ENCODE measurements at places on chromosomes 4 and X.

- no peak overlapping the region for H3K4me3 ChIP-seq
- no peak overlapping the region for H3K27ac ChIP-seq
- no peaks in the 10 kb centered on the region for H3K4me1 ChIP-seq
- H3K27me3 ChIP-seq, result no peaks in the 10 kb centered on the region
- no peaks in the 10 kb centered on the region for H3K36me3 ChIP-seq
Observed at GRCh38 chr4:96173756-96174155, 333.9 kb downstream of the PDHA2 start.

- H3K4me1 ChIP-seq, result no peaks in the 10 kb centered on the region
- H3K36me3 ChIP-seq, result no peaks in the 10 kb centered on the region
- no peak for DNase-seq
- no peak overlapping the region for H3K4me3 ChIP-seq
- H3K27ac ChIP-seq, result no peak overlapping the region
Observed at GRCh38 chr4:42225286-42225685, 72.8 kb upstream of the BEND4 start.

DNA sequence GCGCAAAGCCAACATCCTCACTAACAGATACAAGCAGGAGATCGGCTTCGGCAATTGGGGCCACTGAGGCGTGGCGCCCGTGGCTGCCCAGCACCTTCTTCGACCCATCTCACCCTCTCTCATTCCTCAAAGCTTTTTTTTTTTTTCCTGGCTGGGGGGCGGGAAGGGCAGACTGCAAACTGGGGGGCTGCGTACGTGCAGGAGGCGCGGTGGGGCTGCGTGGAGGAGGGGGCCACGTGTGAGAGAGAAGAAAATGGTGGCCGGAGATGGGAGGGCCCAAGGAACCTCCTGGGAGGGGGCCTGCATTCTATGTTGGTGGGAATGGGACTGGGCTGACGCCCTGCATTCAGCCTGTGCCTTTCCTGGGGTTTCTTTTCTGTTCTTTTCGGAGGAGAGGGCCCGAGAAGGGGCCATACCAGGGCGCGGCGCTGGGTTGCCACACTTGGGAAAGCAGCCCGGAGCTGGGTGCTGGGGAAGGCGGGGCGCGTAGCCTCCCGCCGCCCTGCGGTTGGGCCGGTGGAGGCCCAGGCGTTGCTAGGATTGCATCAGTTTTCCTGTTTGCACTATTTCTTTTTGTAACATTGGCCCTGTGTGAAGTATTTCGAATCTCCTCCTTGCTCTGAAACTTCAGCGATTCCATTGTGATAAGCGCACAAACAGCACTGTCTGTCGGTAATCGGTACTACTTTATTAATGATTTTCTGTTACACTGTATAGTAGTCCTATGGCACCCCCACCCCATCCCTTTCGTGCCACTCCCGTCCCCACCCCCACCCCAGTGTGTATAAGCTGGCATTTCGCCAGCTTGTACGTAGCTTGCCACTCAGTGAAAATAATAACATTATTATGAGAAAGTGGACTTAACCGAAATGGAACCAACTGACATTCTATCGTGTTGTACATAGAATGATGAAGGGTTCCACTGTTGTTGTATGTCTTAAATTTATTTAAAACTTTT is 4.5 kb downstream of the MID1IP1 start:
- peaks cover 5% of the 10 kb centered on the region for H3K4me1 ChIP-seq
- H3K4me3 ChIP-seq, result peak overlapping the region; percentile 83
- no peaks in the 10 kb centered on the region for H3K27me3 ChIP-seq
- DNase-seq, result peak; percentile 73

GRCh38 chr4:182536221-182536811 is 293.1 kb downstream of the TENM3 start:
- DNase-seq, result no peak
- H3K27ac ChIP-seq, result no peak overlapping the region
- H3K36me3 ChIP-seq, result no peaks in the 10 kb centered on the region
- H3K27me3 ChIP-seq, result no peaks in the 10 kb centered on the region
- no peak overlapping the region for H3K4me3 ChIP-seq

DNA sequence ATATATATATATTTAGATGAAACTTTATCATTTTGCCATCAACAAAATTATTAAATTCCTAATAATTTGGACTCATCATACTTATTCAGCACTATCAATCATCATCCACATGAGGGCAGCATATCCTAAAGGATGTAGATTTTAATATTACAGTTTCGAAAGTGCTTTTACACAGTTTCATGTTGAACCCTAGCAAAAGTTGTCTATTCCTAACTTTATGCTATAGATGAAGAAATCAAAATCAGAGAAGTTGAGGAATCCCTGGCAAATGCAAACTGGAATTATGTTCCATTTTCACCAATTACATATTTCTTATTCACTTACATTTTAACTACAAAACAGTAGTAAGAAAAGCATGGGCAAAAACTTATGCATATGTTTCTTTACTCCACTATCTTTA is 36.6 kb upstream of the UGT2A1 start:
- H3K4me3 ChIP-seq, result no peak overlapping the region
- H3K27me3 ChIP-seq, result no peaks in the 10 kb centered on the region
- no peaks in the 10 kb centered on the region for H3K4me1 ChIP-seq
- peak; percentile 68 for DNase-seq
- H3K36me3 ChIP-seq, result no peaks in the 10 kb centered on the region

DNA sequence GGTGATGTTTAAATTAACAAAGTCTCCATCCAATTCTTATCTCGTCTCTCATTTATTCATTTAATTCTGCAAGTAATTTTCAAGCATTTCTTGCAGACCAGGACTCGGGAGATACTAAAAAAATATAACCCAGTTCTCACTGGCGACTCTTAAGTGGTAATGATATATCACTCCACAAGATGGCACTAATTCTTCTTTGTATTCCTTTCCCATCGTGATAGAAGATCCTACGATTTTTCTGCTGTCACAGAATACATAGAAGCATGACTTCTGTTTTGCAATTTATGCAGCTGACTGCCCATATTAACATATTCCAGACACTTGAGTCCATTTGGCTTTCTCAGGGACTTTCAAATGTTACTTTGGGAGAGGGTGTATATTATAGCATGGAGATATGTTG is 64.0 kb upstream of the FGF13 start:
- H3K27me3 ChIP-seq, result no peaks in the 10 kb centered on the region
- H3K27ac ChIP-seq, result no peak overlapping the region
- no peak overlapping the region for H3K4me3 ChIP-seq

GRCh38 chr4:61461956-61462355 is 261.8 kb downstream of the ADGRL3 start:
- H3K27ac ChIP-seq, result no peak overlapping the region
- no peak for DNase-seq
- no peak overlapping the region for H3K4me3 ChIP-seq

GRCh38 chr4:95439071-95439470 is 109.7 kb downstream of the UNC5C start:
- H3K4me3 ChIP-seq, result no peak overlapping the region
- H3K36me3 ChIP-seq, result no peaks in the 10 kb centered on the region

GRCh38 chr4:11487868-11488544 is 59.3 kb upstream of the HS3ST1 start:
- DNase-seq, result peak; percentile 64
- no peaks in the 10 kb centered on the region for H3K36me3 ChIP-seq
- no peak overlapping the region for H3K4me3 ChIP-seq
- H3K4me1 ChIP-seq, result no peaks in the 10 kb centered on the region

DNA sequence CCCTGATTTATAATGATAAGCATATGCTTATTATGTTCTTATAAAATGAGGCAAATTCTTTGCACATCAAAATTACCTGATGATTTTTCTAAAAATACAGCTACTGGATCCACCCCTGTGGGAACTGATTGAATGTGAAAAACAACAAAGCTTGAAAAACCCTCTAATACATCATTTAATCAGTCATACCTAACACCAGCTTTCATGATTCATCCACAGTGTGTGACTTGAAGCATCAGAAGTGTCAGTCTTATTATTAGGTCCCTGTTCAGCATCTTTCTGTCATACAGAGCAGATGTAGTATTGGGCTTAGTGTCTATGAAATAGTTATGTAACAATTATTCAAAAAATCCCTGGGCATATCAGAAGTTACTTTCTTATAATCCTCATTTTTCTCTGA is 671.3 kb upstream of the GALNT7 start:
- H3K27me3 ChIP-seq, result no peaks in the 10 kb centered on the region
- no peak overlapping the region for H3K27ac ChIP-seq
- no peak overlapping the region for H3K4me3 ChIP-seq
- H3K36me3 ChIP-seq, result no peaks in the 10 kb centered on the region

DNA sequence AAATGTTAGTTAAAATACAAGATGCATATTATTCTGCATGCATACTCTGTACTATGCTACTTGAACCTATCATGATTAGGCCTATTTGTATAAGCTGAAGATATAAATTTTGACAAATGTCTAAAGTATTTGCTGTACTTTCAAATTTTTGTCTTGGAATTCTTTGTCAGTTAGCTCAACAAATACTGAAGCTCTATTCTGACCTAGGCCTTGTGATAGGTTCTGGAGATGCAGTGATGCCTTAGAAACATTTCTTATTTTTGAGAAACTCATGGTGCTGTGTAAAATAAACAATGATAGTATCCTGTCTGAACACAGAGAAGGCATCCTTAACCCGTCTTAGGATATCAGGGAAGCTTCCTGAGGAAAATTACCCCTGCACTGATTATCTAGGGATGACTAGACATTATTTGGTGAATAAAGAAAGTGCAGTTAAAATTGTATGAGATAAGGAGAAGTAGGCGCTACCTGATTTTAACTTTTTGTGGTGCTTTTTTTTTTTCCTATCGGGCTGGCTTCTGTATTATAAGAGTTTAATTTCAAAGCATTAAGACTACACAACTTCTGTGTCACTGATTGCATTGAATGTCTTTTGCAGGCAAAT is 43.4 kb downstream of the MOB1B start:
- DNase-seq, result no peak
- H3K4me1 ChIP-seq, result no peaks in the 10 kb centered on the region
- no peak overlapping the region for H3K27ac ChIP-seq
- H3K27me3 ChIP-seq, result no peaks in the 10 kb centered on the region
- H3K36me3 ChIP-seq, result no peaks in the 10 kb centered on the region

GRCh38 chr4:14767142-14767541 is 235.1 kb upstream of the CPEB2 start:
- H3K36me3 ChIP-seq, result no peaks in the 10 kb centered on the region
- H3K4me1 ChIP-seq, result no peaks in the 10 kb centered on the region
- no peak overlapping the region for H3K27ac ChIP-seq
- no peak overlapping the region for H3K4me3 ChIP-seq
- H3K27me3 ChIP-seq, result no peaks in the 10 kb centered on the region

GRCh38 chrX:47285836-47286320 is 53.1 kb downstream of the USP11 start:
- H3K27me3 ChIP-seq, result no peaks in the 10 kb centered on the region
- DNase-seq, result no peak
- no peaks in the 10 kb centered on the region for H3K36me3 ChIP-seq

- no peak overlapping the region for H3K27ac ChIP-seq
- no peak for DNase-seq
- no peaks in the 10 kb centered on the region for H3K27me3 ChIP-seq
- no peaks in the 10 kb centered on the region for H3K36me3 ChIP-seq
Observed at GRCh38 chr4:2296631-2297601, 35.0 kb upstream of the MXD4 start.

GRCh38 chrX:150258463-150259430 is 104.4 kb upstream of the MAMLD1 start:
- no peak for DNase-seq
- H3K4me1 ChIP-seq, result no peaks in the 10 kb centered on the region
- no peak overlapping the region for H3K4me3 ChIP-seq

GRCh38 chr4:185847352-185848097 is 35.5 kb upstream of the SORBS2 start:
- DNase-seq, result peak; percentile 36
- H3K4me3 ChIP-seq, result no peak overlapping the region
- no peaks in the 10 kb centered on the region for H3K4me1 ChIP-seq
- no peak overlapping the region for H3K27ac ChIP-seq
- no peaks in the 10 kb centered on the region for H3K27me3 ChIP-seq

DNA sequence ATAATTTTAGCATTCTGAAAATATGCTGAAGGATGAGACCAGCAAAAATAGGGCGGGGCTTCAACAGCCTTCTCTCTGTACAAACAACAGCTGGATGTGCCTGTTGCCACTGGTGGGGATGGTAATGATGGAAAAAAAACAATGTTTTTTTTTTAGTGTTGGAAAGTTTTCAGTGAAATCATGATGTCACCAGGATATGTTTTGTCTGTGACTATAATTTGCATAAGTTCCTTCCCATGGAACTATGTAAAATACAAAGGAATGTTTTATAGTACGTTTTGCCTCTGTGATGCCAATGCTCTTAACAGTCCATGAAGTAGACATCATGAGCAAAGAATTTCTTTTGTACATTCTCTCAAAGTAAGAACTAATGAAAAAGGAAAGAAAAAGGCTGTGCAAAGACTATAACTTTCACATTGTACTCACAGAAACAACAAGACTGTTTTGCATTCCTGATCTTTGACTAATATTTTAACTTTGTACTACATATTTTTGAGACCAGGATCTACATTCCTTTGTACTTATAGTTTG is 589.7 kb downstream of the SPRY1 start:
- no peaks in the 10 kb centered on the region for H3K27me3 ChIP-seq
- DNase-seq, result no peak
- no peak overlapping the region for H3K27ac ChIP-seq
- H3K36me3 ChIP-seq, result no peaks in the 10 kb centered on the region

- H3K27ac ChIP-seq, result no peak overlapping the region
- no peak overlapping the region for H3K4me3 ChIP-seq
- H3K36me3 ChIP-seq, result no peaks in the 10 kb centered on the region
- no peaks in the 10 kb centered on the region for H3K27me3 ChIP-seq
Observed at GRCh38 chrX:25810202-25810601, 327.9 kb upstream of the MAGEB18 start.

DNA sequence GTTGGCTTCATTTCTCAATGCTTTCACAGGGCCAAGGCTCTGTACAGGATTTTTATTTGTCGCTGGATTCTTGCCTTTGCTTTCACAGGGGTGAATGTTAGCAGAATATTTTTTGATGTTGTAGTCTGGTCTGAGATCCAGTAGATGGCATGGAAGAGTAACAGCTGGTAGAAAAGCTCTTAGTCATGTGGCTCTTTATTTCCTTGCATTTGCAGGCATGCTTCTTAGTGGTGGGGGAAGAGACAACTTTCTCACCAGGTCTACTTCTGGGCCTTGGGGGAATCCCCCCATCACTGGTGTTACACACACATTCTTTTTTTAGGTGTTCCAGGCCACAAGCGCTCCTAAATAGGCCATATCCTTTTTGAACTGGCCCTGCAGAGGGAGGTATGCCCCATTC is 58.2 kb upstream of the DKK2 start:
- H3K4me1 ChIP-seq, result no peaks in the 10 kb centered on the region
- H3K4me3 ChIP-seq, result no peak overlapping the region
- no peak overlapping the region for H3K27ac ChIP-seq
- H3K27me3 ChIP-seq, result no peaks in the 10 kb centered on the region
- no peaks in the 10 kb centered on the region for H3K36me3 ChIP-seq
- no peak for DNase-seq

- H3K27me3 ChIP-seq, result no peaks in the 10 kb centered on the region
- H3K4me1 ChIP-seq, result no peaks in the 10 kb centered on the region
- DNase-seq, result peak; percentile 59
- H3K36me3 ChIP-seq, result peaks cover 2% of the 10 kb centered on the region
- peak overlapping the region; percentile 53 for H3K27ac ChIP-seq
Observed at GRCh38 chr4:101019941-101020401, 327.4 kb downstream of the PPP3CA start.

GRCh38 chrX:154486052-154486395 is 391 bp downstream of the UBL4A start:
- DNase-seq, result peak; percentile 55
- no peaks in the 10 kb centered on the region for H3K27me3 ChIP-seq
- peaks cover 39% of the 10 kb centered on the region for H3K36me3 ChIP-seq
- H3K4me1 ChIP-seq, result no peaks in the 10 kb centered on the region
- peak overlapping the region; percentile 74 for H3K27ac ChIP-seq
- H3K4me3 ChIP-seq, result peak overlapping the region; percentile 50

Measured in small intestine (tissue), 16 donors.